ENCODE measurements at places on chromosomes 13 and 19. TPM values are rescaled to one million over a fixed set of nuclear protein-coding genes. Genes with fewer than 3 reads are reported as not detected.

DNA sequence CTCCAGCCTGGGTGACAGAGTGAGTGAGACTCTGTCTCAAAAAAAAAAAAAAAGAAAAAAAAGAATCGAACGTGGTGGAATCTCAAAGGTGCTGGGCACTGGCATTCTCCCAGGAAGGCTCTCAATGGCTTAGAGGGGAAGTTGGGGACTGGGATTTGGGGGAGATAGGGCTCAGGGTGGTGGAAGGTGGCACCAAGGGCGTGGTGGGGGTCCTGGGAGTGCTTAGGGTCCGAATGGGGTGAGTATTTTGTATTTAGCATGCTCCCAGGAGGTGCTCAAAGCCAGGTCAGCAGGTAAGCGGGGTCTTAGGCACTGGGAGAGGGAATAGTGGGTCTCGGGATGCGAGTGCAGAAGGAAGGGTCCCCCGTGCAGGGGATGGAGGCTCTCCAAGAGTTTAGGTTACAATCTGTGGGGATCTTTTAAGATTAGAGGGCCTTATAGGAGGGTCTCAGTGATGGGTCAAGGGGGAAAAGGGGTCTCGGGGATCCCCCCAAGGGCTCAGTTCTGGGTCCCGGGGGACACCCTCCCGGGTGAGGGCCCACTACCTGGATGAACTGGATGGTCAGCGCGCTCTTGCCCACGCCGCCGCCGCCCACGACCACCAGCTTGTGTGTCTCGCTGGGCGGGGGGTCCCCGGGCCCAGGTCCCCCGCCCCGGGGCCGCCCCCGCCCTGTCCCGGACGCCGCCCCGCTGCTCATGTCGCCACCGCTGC lies 386 bp downstream of the RRAS start:
- H3K27me3 ChIP-seq, result peaks cover 17% of the 10 kb centered on the region
- no peak for DNase-seq
- no peaks in the 10 kb centered on the region for H3K36me3 ChIP-seq
- H3K27ac ChIP-seq, result peak overlapping the region; percentile 79
- peak overlapping the region; percentile 48 for H3K4me3 ChIP-seq
- no peaks in the 10 kb centered on the region for H3K4me1 ChIP-seq

- H3K27me3 ChIP-seq, result peaks cover 3% of the 10 kb centered on the region
- H3K4me1 ChIP-seq, result no peaks in the 10 kb centered on the region
- no peak overlapping the region for H3K4me3 ChIP-seq
Observed at GRCh38 chr19:18231775-18232174, 5.5 kb upstream of the PDE4C start.

The RAB3A gene
- polyA plus RNA-seq, result 1.9 TPM

The C3 gene
- polyA plus RNA-seq, result 552 TPM

GRCh38 chr19:16554776-16555175 lies 12.5 kb upstream of the CHERP start:
- H3K36me3 ChIP-seq, result peaks cover 16% of the 10 kb centered on the region
- H3K4me3 ChIP-seq, result no peak overlapping the region
- H3K27ac ChIP-seq, result no peak overlapping the region
- H3K27me3 ChIP-seq, result no peaks in the 10 kb centered on the region

The KRTDAP gene
- not detected for polyA plus RNA-seq

- H3K36me3 ChIP-seq, result no peaks in the 10 kb centered on the region
- no peak overlapping the region for H3K27ac ChIP-seq
- no peak for DNase-seq
- no peaks in the 10 kb centered on the region for H3K4me1 ChIP-seq
Observed at GRCh38 chr13:77430377-77430951, 103.6 kb upstream of the MYCBP2 start.

The KIR2DL4 gene
- not detected for polyA plus RNA-seq

The RUVBL2 gene
- 108 TPM for polyA plus RNA-seq

DNA sequence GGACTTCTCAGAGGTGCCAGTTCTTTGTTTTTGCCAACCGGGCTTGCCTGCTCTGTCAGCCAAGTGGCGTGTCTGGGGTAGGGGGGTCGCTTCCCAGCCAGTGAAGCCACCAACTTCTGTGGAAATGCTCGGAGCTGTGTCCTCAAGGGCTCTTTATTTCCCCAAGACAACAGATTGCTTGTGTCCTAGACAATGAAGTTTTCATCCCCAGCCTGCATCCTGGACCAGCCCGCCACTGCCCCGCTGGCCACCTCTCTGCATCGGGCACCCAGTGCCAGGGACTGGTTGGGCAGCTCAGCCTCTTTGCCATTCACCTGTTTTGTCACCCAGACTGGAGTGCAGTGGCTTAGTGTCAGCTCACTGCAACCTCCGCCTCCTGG lies 3.7 kb downstream of the RAB11B start:
- DNase-seq, result no peak
- no peak overlapping the region for H3K4me3 ChIP-seq
- H3K4me1 ChIP-seq, result peaks cover 12% of the 10 kb centered on the region
- H3K27ac ChIP-seq, result peak overlapping the region; percentile 68
- no peaks in the 10 kb centered on the region for H3K36me3 ChIP-seq

The MIA gene
- polyA plus RNA-seq, result 3.2 TPM

GRCh38 chr13:99605420-99606323 lies 104.4 kb downstream of the TM9SF2 start:
- H3K4me1 ChIP-seq, result peaks cover 2% of the 10 kb centered on the region
- no peak for DNase-seq
- peak overlapping the region; percentile 90 for H3K27ac ChIP-seq
- no peaks in the 10 kb centered on the region for H3K27me3 ChIP-seq

DNA sequence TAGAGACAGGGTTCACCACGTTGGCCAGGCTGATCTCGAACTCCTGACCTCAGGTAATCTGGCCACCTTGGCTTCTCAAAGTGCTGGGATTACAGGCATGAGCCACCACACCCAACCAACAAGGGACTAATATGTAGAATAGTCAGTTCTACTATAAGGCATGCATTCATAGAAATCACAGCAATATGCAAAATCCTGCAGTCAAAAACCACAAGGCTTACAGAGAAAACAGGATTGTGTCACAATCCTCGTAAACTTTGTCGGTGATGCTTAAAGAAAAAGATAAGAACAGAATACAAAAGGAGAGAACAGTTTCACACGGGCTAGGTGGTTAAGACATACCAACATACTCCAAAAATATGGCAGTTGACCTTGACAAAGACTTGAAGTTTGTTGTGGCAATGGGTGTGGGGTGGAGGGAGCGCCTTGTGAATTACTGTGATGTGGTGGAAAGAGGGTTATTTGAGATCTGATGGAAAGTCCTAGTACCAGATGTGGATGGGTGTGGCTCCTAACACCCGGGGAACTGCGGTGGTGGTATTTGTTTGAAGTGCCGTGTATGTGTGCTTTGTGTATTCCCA lies 12.4 kb downstream of the NOSIP start:
- H3K36me3 ChIP-seq, result no peaks in the 10 kb centered on the region
- no peaks in the 10 kb centered on the region for H3K27me3 ChIP-seq
- H3K4me1 ChIP-seq, result peaks cover 10% of the 10 kb centered on the region
- H3K27ac ChIP-seq, result peak overlapping the region; percentile 27
- H3K4me3 ChIP-seq, result no peak overlapping the region

GRCh38 chr13:102879793-102880499 lies 34.1 kb downstream of the ERCC5 start:
- no peak overlapping the region for H3K4me3 ChIP-seq
- peaks cover 13% of the 10 kb centered on the region for H3K36me3 ChIP-seq
- no peak for DNase-seq
- H3K27ac ChIP-seq, result no peak overlapping the region

DNA sequence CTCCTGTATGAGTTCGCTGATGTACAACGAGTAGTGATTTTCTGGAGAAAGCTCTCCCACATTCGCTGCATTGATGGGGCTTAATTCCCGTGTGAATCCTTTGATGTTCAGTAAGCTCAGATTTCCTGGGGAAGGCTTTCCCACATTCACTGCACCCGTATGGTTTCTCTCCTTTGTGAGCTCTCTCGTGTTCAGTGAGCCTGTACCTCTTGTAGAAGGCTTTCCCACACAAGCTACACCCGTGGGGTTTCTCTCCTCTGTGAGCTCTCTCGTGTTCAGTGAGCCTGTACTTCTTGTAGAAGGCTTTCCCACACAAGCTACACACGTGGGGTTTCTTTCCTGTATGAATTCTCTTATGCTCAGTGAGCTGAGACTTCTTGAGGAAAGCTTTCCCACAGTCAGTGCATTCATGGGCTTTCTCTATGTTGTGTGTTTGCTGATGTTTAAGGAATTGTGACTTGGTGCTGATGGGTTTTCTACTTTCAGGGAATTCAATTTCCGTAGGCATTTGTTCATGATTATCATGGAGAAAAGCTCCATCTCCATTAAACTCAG lies 3.5 kb upstream of the ZNF577 start:
- H3K4me1 ChIP-seq, result peaks cover 6% of the 10 kb centered on the region
- H3K4me3 ChIP-seq, result no peak overlapping the region
- H3K36me3 ChIP-seq, result peaks cover 36% of the 10 kb centered on the region
- H3K27me3 ChIP-seq, result no peaks in the 10 kb centered on the region
- H3K27ac ChIP-seq, result no peak overlapping the region

GRCh38 chr13:60482012-60482411 lies 85.0 kb downstream of the TDRD3 start:
- peaks cover 2% of the 10 kb centered on the region for H3K36me3 ChIP-seq
- H3K4me1 ChIP-seq, result no peaks in the 10 kb centered on the region
- no peak for DNase-seq
- H3K27me3 ChIP-seq, result no peaks in the 10 kb centered on the region

GRCh38 chr19:13078897-13079541 lies 23.6 kb downstream of the LYL1 start:
- no peaks in the 10 kb centered on the region for H3K36me3 ChIP-seq
- H3K27me3 ChIP-seq, result no peaks in the 10 kb centered on the region
- H3K4me3 ChIP-seq, result no peak overlapping the region
- DNase-seq, result no peak
- H3K4me1 ChIP-seq, result peaks cover 9% of the 10 kb centered on the region

- no peaks in the 10 kb centered on the region for H3K4me1 ChIP-seq
- peaks cover 6% of the 10 kb centered on the region for H3K36me3 ChIP-seq
- no peak overlapping the region for H3K27ac ChIP-seq
Observed at GRCh38 chr19:5228490-5228889, 112.1 kb downstream of the PTPRS start.

The EXOSC5 gene
- 16.5 TPM for polyA plus RNA-seq

GRCh38 chr13:93778548-93778947 lies 551.9 kb downstream of the GPC6 start:
- no peak for DNase-seq
- H3K4me1 ChIP-seq, result no peaks in the 10 kb centered on the region
- H3K27me3 ChIP-seq, result no peaks in the 10 kb centered on the region

DNA sequence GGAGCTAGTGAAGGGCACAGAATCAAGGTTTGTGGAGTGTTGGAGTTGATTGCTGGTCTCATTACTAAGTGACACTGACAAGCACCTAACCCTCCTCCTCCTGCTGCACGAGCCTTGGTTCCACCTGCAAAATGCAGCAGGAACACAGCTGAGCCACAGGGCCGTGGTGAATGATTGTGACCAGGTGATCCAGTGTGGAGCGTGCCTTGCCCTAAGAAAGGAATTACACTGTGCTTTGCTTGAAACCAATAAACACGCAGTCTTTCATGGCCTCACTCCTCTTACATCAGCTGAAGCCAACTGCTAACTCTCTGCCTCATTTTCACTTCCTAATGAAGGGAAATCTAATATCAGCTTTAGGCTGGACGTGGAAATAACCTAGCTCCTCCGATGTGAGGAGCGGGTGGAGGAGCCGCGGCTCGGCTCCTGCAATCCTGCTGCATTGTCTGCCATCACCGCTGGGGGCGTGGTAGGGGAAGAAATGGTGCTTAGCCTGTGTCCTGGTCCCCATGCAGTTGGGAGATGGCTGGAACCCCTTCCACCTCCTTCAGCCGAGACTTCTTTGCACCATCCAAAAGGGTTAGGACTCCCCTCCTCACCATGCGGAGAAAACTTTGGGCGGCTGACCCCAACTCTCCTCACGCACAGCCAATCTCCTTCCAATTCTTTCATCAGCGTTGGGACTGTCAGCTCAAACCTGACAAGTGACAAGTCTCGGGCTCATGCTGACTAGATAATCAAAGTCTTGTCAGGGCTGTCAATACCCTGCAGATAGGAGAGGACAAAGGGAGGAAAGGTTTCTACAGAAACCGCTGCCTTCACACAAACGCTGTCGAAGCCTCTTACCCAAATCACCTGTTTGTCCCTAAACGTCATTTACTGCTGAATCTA lies 427.9 kb downstream of the ZNF536 start:
- H3K27ac ChIP-seq, result no peak overlapping the region
- peaks cover 2% of the 10 kb centered on the region for H3K27me3 ChIP-seq
- H3K4me3 ChIP-seq, result no peak overlapping the region
- H3K36me3 ChIP-seq, result no peaks in the 10 kb centered on the region
- DNase-seq, result peak; percentile 25

DNA sequence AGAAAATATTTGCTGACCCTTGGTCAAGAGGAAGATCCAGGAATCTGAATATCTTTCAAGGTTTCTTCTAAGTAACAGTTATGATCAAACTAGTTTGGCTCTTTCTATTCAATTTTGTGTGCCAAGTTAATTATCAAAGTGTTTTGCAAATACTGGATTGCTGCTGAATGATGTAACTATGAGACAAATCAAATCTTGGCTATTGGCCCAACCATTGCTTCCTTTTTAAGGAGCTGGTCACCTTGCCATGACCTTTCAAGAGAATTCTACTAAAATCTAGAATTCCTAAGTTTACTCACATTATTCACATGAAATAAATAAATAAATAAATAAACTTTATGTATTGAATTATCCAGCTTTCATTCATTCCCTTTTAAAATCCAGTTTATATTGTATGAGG lies 371.8 kb downstream of the SLITRK6 start:
- H3K27me3 ChIP-seq, result no peaks in the 10 kb centered on the region
- no peak for DNase-seq
- no peaks in the 10 kb centered on the region for H3K4me1 ChIP-seq
- no peaks in the 10 kb centered on the region for H3K36me3 ChIP-seq

GRCh38 chr19:45177817-45178261 lies at the start of gene TRAPPC6A:
TRAPPC6A (minus strand) TSS chr19:45178237; CDS start chr19:45178218, 19 bp downstream.
- H3K4me1 ChIP-seq, result peaks cover 13% of the 10 kb centered on the region
- H3K27ac ChIP-seq, result peak within 1 kb of the TSS; percentile 98

- H3K4me1 ChIP-seq, result no peaks in the 10 kb centered on the region
- no peaks in the 10 kb centered on the region for H3K27me3 ChIP-seq
- peak; percentile 5 for DNase-seq
- H3K4me3 ChIP-seq, result no peak overlapping the region
Observed at GRCh38 chr13:63124863-63125262, 1709.2 kb upstream of the PCDH20 start.

DNA sequence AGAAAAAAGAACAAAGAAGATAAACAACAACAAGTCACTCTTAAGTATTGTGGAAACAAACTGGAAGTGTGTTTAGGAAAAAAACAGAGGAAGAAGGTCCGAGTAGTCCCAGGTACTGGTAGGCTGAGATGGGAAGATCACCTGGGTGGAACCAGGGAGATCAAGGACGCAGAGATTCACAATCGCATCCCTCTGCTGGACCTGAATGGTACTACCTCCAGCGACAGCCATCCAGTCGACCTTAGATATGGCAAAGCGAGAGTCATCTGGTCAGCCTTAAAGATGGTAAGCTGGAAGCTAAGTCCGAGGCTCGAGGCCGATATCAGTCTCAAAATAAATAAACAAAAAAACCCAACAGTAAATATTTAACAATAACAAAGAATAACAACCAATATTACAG lies 44.9 kb upstream of the ZNF91 start:
- DNase-seq, result no peak
- H3K27ac ChIP-seq, result no peak overlapping the region
- no peaks in the 10 kb centered on the region for H3K4me1 ChIP-seq

GRCh38 chr19:29668746-29669609 lies 3.7 kb downstream of the PLEKHF1 start:
- H3K4me3 ChIP-seq, result no peak overlapping the region
- H3K36me3 ChIP-seq, result peaks cover 5% of the 10 kb centered on the region
- H3K4me1 ChIP-seq, result no peaks in the 10 kb centered on the region
- no peak overlapping the region for H3K27ac ChIP-seq
- DNase-seq, result no peak
- H3K27me3 ChIP-seq, result no peaks in the 10 kb centered on the region

Measured in small intestine (tissue), 16 donors.